ENCODE measurements at places on chromosomes 7 and 10. TPM values are rescaled to one million over a fixed set of nuclear protein-coding genes. Genes with fewer than 3 reads are reported as not detected.
A peak's percentile ranks its signal among the peaks of the same experiment; 100 is the strongest.

ZNF804B gene
- total RNA-seq, result not detected

DCLRE1A gene
- 19.0 TPM for total RNA-seq

MUC3A gene
- total RNA-seq, result not detected

ASZ1 gene
- not detected for total RNA-seq

BEND7 gene
- not detected for total RNA-seq

NACAD gene
- total RNA-seq, result 0.35 TPM

DNA sequence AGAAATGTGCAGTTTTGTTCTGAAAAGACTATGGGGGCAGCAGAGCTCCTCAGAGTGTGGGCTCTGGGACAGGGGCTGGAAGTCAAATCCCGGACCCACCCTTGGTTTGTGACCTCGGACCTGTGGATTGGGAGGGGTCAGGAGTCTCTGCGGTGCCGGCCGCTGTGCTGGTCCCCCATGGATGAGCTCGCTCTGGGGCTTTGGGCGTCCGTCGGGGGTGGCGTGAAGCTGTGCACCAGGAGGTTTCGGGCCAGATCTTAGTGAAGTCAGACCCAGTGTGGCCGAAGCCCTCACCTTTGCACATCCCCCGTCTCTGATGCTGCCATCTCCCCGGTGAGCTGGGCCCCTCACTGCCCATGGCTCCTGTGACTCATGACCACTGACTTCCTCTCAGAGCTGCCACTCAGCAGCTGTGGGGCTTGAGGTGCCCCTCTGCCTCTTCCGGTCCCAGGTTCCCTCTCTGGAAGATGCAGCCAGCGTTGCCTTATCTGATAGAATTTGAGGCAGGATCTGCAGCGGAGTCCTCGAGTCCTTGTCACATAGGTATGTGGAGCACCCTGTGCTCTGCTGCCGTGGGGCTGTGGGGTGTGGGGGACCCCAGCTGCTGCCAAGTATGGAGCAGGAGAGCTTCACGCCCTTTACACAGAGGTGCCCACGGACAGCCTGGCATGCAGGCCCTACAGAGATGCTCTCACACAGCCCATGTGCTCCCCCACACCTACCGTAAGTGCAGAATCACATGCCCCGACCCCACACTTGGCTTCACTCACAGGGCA lies 11.4 kb upstream of the SCART1 start:
- DNase-seq, result no peak

DNA sequence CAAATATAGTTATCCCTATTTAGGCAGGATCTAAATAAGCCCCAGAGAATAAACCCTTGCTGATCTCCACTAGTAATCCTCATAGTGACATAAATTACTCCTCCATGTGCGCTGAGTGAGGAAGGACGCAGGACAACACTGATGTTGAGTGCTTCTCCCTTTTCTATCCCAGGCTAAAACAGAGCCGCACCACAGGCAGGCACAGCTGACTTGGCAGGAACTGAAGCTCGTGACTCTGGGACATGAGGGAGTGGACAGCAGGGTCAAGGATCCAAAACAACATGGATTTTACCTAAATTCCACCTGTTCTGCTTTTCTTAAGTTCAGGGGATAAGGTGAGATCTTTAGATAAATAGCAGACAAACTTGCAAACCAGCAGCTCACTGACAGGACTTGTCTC lies 46.0 kb downstream of the VOPP1 start:
- DNase-seq, result no peak

DNA sequence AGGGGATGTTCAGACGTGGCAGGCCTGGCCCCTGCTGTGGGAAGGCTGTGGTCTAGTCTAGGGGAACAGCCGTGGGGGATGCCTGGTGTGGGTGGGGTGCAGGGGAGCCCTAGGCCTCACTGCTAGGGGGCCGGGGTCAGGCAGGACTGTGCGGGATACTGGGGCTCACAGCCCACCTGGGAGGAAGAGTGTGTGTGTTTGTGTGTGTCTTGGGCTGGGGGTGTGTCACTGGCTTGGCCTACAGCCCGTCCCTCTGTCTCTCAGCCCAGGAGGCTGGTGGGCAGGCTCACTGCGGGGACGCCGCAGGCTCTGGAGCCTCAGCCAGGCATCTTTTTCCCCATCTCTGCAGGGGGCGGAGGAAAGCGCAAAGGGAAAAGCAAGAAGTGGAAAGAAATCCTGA lies 118.8 kb downstream of the GRK5 start:
- no peak for DNase-seq

GRCh38 chr10:51878695-51879094 lies 179.3 kb upstream of the CSTF2T start:
- DNase-seq, result no peak

DNA sequence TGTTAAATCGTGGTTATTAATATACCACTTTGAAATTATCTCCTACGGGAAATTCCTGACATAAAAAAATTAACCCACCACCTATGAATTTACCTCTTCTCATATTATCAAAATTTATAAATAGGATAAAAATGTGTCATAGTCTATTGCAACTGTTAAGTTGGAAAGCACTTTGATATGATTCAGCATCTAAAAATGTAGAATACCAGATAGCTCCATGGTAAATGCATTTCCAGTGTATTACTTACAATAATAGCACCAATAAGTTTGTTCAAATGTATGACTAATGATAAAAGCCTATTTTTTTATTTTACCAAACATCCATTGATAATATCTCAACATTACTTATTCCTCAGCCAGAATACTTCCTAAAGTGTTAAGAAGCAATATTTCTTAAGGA lies 13.6 kb upstream of the KCND2 start:
- no peak for DNase-seq

DNA sequence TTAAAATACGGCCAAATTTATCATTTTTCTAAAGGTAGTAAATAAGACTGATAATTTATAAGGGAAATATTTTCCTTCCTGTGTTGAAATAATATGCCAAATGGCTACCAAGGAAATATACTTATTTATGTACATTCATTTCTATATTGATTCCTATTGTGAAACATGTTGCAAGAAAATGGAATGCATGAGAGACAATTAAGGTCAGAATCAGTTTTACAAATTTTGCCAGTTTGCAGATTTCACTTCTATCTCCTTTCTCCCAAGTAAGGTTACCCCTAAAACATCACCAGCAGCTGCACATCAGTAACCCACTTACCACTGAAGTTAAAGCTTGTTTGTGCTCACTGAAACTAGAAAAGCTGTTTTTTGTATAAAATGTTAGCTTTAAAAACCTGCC lies 19.2 kb upstream of the REEP3 start:
- no peak for DNase-seq

GRCh38 chr7:89839329-89839728 lies 314.9 kb upstream of the STEAP1 start:
- no peak for DNase-seq

GRCh38 chr10:103224133-103224532 lies 21.6 kb upstream of the RPEL1 start:
- no peak for DNase-seq

DNA sequence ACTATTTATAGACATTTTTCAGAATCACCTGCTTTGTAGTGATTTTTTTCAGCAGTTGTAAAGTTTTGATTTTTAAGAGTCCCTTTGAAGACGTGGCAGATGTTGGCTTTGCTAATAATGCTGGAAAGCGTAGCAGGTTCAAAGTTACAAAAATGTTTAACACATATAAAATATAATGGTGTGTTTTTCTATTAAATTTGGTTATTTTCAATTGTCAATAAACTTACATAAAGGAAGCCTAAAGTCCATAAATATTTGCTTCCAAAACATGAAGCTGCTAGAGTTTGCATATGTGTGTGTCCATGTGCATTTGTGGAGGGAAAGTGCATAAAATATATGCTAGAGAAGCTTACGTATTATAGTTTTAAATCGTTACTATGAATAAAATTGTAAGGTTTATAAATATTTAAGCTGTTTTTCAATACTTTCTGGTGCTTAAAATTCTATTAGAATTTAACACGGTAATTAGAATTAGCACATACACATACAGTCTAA lies 3.7 kb downstream of the MEOX2 start:
- no peak for DNase-seq

- DNase-seq, result no peak
These were observed 116.3 kb upstream of the CSTF2T start for GRCh38 chr10:51815723-51816122.

GRCh38 chr7:93923942-93924341 lies 2.4 kb downstream of the GNG11 start:
- no peak for DNase-seq

DNA sequence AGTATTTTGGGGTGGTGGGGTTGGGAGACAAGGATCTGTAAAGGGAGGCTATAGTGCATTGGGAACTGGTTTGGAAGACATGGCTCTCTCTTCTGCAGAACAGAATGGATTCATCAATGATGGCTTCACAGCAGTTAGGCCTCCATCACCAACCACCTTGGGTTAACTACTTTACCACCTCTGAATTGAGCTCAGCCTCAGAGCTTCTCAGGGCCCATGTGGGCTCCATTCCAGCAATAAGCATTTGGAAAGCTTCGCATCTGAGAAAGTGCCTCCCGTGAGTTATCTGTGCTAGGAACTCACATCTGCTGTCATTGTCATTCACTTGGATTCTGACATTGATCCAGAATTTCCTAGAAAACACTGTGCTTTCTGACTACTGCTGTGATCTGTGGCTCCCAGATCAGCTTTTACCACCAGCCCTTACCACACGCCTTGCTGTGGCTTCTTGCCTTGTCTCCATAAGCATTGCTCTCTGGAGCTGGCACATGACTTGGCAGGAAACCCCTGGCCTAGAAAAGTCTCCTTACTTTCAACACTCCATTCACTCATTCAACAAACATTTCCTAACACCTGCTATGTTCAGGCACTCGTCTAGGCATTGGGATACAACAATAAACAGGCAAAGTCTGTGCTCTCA lies 70.7 kb upstream of the ADO start:
- peak; percentile 36 for DNase-seq

- no peak for DNase-seq
These were observed 101.6 kb downstream of the OTUD1 start for GRCh38 chr10:23540401-23541030.

- DNase-seq, result no peak
These were observed 29.9 kb downstream of the KAZALD1 start for GRCh38 chr10:101091546-101092290.

- DNase-seq, result no peak
These were observed 12.6 kb downstream of the MYPN start for GRCh38 chr10:68121852-68122251.

DNA sequence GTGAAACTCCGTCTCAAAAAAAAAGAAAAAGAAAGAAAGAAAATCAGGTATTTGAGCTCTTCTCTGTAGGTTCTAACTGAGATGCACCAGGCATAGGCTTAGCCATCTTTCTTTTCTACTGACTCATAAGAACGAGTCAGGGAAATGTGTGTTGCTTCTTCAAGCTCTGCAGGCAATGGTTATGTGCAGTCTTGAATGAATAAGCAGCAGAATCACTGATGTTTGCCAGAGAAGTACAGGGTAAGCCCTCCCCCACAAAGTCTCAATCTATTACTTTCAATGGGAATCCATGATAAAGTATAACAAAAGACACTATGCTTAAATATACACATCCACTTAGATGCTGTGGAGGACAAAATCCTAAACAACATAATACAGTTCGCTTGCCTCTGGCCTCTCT lies 239.2 kb downstream of the PARD3 start:
- DNase-seq, result no peak

All from activated naive CD8-positive, alpha-beta T cell treated with anti-CD3 and anti-CD28 coated beads for 36 hours (primary cell).